ENCODE measurements at places on chromosomes 1 and 21.

DNA sequence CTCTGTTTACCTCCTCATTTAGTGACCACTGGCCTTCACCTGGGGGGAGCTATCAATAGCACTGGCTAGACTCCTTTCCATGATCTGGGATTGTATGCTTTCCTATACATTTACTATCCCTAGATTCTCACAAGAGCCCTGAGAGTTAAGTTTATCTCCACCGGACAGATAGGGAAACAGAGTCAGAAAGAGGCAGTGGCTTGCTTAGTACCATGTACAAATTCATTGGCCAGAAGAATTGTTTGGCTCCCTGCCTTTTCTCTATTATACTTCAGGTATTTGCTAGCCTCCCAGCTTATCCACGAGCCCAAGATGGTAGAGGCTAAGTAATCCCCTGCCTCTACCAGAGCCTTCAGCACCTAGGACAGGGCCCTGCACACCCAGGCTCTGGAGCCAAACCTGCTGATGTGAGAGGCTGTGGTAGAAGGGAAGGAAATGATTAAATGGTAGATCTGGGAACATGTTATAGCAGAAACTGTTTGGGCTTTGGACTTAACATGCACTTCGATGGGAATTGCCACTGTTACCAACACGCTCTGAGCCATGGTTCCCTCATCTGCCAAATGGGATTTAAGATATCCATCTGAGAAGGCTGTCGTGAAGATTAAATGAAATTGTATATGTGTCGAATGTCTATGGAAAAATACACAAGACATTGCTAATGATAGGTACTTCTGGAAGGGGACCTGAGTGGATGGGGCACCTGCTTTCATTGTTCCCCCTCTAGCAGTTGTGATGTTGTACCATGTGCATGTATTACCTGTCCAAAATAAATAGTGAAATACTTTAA is 3.1 kb upstream of the BLACAT1 start:
- no peak for DNase-seq

DNA sequence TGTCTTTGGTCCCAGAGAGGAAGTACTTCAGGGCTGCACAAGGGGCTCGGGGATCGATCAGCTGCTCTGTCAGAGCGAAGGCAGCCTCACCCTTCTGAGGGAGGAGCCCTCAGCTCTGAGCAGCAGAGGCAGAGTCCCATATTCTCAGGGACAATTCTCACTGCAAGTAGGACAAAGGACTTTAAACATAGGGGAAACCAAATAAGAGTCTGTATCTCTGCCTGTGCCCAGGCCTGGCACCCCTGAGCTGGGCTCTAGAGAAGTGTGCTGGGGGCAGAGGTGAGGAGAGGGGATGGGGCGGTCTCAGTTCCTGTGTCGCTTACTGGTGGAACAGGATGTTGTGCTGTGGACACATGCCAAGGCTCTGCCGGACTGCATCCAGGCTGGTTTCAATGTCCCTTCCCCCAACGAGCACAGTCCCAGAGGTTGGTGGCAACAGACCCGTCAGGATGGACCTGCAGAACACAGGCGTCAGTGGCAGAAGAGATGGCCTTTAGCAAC is 76.6 kb downstream of the ABCA4 start:
- no peak for DNase-seq

- DNase-seq: no peak
These were observed 30.5 kb downstream of the ENO1 start for GRCh38 chr1:8847990-8848389.

DNA sequence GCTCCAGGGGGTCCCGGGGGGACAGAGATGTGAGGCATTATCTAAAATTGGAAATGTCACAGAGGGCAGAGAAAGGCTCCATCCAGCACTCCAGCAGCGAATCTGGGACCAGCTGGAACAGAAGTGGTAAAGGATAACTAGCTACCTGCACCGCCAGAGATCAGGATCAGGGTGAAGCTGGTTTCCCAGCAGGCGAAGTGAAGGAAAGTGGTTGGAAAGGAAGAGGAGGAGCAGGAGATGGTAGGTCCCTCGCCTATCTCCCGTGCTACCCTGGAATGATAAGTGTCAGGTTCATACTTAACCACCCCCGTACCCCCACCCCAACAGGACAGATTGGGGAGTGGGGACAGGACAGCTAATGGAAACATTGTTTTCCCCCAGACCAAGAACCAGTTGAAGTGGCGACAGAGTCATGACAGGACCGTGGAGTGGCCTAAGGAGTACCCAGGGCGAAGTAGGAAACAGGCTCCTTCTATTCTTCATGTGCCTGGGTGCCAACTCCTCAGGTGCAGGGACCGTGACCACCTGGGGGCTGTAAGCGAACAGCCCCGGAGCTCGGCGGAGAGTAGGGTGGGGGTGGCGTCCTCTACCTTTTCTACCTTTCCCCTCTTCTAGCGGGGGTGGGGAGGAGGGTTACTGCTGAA is 717 bp downstream of the B4GALT3 start:
- DNase-seq: no peak

DNA sequence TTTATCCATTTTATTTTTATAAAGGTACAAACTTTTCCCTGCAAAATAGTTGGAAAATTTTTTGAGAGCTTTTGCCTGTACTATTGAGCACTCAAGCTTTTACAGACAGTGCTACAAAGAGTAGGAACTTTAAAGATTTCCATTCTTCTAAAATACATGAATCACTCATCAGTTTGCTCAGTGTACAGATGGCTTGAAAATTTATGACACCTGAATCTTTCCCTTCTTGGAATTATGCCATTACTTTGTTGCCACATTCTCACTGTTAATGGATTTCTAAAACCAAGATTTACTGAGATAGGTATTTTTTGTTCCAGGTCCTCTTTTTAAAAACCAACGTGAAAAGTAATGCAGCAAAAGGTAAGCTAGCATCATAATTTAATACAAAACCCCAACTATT is 76.0 kb downstream of the GPATCH2 start:
- DNase-seq: no peak

- no peak for DNase-seq
These were observed 366.3 kb upstream of the ESRRG start for GRCh38 chr1:217089361-217090014.

GRCh38 chr21:44736291-44737004 is 25.1 kb upstream of the TSPEAR start:
- no peak for DNase-seq

DNA sequence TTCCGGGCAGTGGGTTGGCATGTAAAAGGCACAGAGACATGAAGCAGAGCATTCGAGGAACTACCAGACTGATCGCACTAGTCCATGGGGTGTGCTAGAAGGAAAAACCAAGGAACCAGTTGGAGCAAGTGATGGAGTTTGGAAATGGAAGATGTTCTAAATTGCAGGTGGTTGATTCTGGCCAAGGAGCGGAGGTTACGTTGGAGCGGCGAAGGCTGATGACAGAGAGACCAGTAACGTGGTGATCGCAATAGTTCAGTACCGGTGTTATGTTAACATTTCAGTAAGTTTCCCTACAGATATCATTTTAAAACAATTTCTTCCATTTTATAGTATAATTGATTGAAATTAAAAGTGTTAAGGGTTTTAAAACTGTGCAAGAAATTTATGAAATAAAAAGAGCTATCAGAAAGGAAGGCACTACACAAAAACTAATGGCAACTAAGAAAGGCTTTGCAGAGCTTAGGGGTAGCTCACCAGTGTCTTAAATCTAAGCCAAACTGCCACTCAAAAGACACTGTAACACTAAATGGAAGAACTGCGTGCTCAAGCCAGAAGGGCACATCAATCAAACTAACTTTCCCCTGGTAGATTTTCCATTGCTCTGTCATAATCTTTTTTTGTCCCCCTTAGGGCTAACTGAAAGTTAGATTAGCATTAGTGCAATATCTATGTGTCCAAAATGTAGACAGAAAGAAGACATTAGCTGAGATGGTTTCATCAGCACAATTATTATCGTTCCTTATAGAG is 11.3 kb upstream of the HEATR1 start:
- DNase-seq: no peak

DNA sequence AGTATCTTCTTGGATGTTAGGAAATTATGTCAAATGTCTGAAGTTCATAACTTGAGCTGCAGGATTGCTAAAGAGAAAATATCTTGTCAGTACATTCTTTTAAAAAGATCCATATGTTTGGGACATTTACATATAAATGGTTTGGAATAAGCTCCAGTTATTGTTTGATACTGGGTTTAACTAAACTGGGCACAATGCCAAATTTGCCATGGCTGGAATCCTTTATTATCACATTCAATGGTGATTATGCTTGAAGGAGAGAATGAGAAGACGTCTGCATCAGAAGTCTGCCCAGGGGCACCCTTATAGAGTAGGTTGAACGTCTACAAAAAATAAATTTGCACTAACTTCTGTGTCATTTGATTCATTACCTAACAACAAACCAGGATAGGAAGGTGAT is 652.5 kb downstream of the AMY1C start:
- DNase-seq: no peak

DNA sequence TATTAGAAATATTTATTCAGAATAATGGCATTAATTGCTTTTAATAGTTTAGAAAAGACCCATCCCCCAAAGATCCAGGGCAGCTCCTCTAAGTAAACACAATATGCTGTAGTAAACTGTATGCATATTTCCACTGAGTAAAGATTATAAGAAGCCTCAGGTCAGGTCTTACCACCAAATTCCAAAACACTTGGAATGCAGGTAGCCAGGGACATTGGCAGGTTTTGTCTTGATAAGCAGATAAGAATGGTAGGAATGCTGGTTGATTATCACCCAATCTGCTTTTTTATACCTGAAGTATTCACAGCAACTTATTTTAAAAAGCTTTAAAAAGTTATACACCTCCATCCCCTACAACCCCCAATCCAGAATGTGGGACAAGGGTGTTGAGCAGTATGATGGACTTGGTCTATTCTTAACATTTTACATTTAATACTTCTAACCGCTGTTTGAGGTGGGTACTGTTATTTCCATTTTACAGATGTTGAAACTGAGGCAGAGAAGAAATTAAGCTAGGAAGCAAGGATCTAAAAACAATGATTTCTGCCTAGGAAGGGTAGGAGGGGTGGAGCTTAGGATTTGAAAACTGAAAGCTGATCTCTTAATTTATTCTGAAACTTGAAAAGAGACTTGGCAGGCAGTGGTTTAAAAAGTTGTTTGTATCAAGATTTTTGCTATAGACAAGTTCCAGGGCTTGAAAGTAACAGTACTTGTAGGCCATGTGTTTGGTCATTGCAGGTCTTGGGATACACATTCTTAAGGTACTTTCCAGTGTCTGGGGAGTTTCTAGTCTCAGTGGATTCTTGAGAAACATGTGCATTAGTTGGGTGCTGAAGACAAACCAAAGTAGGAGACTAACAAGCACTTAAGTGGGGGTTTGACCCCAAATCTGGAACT is 15.6 kb upstream of the THEM4 start:
- no peak for DNase-seq

DNA sequence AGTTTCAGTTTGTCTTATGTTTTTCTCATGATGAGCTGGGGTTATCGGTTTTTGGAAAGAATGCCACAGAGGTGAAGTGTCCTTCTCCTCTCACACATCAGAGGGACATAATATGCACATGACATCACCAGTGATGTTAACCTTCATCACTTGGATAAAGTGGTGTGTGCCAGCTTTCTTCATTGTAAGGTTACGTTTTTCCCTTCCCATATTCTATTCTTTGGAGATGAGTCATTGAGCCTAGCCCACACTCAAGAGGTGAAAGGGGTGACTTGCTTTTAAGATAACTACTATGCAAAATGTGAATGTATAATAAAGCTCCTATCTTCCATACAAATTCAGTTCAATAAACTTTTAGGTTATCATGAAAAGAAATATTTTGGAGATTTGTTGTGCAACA is 36.7 kb upstream of the MAGI3 start:
- DNase-seq: no peak

GRCh38 chr1:87154384-87154783 is 174.3 kb upstream of the LMO4 start:
- DNase-seq: no peak

DNA sequence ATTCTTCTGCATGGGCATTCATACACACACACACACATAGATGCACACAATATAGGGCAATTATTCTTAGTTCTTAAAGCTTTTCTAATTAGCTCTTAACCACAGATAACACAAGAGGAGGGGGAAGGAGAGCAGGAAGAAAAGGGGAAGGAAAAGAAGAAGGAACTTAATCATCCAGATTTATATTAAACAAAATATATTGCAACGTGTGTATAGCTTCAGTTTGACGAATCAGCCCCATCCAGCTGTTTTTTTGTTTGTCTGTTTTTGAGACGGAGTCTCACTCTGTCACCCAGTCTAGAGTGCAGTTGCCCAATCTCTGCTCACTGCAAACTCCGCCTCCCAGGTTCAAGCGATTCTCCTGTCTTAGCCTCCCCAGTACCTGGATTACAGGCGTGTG is 21.7 kb upstream of the ANKRD13C start:
- DNase-seq: no peak

All from HS-27A (cell line).